ENCODE measurements at places on chromosomes 2 and 18.
A peak's percentile ranks its signal among the peaks of the same experiment; 100 is the strongest.

- no peak overlapping the region for H3K4me3 ChIP-seq
- H3K36me3 ChIP-seq: no peaks in the 10 kb centered on the region
- no peak overlapping the region for H3K27ac ChIP-seq
- no peaks in the 10 kb centered on the region for H3K27me3 ChIP-seq
Measured at GRCh38 chr2:122516775-122517174, 761.3 kb downstream of the TSN start.

DNA sequence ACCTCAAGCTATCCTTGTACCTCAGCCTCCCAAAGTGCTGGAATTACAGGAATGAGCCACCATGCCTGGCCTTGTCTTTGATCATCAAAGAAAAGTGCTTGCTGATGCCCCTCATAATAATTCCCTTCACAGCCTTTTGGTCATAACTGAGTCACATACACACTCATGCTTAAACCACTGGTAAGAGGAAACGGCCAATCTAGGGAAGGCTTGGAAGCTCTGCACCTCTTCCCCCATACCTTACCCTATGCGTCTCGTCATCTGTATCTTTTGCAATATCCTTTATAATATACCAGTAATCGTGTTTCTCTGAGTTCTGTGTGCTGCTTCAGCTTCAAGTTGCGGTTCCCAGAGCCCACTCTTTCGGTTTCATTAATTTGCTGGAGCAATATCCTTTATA, 4.8 kb upstream of the RNF138 start:
- no peak overlapping the region for H3K4me3 ChIP-seq
- H3K27me3 ChIP-seq: no peaks in the 10 kb centered on the region
- no peak for DNase-seq
- H3K4me1 ChIP-seq: peaks cover 3% of the 10 kb centered on the region
- no peaks in the 10 kb centered on the region for H3K36me3 ChIP-seq

DNA sequence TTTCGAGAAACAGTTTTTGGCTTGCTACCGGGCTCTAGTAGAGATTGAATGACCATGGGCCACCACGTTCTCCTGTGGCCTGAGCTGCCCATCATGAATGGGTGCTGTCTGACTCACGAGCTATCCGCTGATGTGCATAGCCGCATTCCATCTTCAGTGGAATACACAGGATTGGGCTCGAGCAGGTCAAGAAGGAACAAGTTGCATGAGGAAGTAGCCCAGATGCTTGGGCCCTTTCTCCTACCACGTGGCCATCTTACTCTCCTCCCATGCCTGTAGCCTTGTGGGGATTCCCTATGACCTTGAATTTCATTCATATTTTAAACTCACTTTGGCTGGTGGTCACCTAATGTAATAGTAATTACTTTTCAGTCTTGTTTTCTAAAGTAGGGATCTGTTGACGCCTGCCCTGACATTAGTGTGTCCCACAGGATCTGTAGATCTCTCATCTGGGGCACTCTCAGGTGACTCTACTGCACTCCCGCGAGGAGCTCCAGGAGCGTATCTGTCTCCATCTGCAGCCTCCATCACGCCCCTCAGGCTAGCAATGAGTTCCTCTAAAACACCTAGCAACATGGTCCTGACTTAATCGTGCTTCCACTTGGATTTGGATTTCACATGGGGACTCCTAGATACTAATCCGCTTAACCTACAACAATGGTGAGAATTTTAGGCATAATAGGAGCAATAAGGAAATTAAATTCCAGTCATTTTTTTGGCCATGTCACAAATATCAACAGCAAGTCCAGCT, 67.8 kb downstream of the PSMG2 start:
- no peaks in the 10 kb centered on the region for H3K4me1 ChIP-seq
- H3K27me3 ChIP-seq: no peaks in the 10 kb centered on the region
- no peak overlapping the region for H3K4me3 ChIP-seq
- H3K27ac ChIP-seq: no peak overlapping the region
- no peaks in the 10 kb centered on the region for H3K36me3 ChIP-seq
- no peak for DNase-seq

- no peaks in the 10 kb centered on the region for H3K36me3 ChIP-seq
- H3K27me3 ChIP-seq: no peaks in the 10 kb centered on the region
- DNase-seq: no peak
- H3K27ac ChIP-seq: peak overlapping the region; percentile 92
- no peak overlapping the region for H3K4me3 ChIP-seq
- H3K4me1 ChIP-seq: peaks cover 35% of the 10 kb centered on the region
Measured at GRCh38 chr2:105428387-105429018, 29.7 kb upstream of the FHL2 start.

Data from Panc1 (cell line).